Articular chondrocyte of knee joint (primary cell): ENCODE measurements at places on chromosomes 1 and 21. TPM values are rescaled to one million over a fixed set of nuclear protein-coding genes. Genes with fewer than 3 reads are reported as not detected.

DMBX1 gene
- not detected in 2 replicates for total RNA-seq

C1orf94 gene
- not detected in 2 replicates for total RNA-seq

S100B gene
- 8.5 and 28.0 TPM in 2 replicates for total RNA-seq

USH2A gene
- under 0.01 TPM in 2 replicates for total RNA-seq

SERTAD4 gene
- total RNA-seq: 0.11 TPM in 1 of 2 replicates, not detected in the other

SYCP1 gene
- not detected in 2 replicates for total RNA-seq

OR2AK2 gene
- total RNA-seq: not detected in 2 replicates

CLDN8 gene
- not detected in 2 replicates for total RNA-seq

HEYL gene
- under 0.01 TPM in 1 of 2 replicates, not detected in the other for total RNA-seq
